Urinary bladder (tissue), 4 donors: ENCODE measurements at places on chromosomes 4 and X.

DNA sequence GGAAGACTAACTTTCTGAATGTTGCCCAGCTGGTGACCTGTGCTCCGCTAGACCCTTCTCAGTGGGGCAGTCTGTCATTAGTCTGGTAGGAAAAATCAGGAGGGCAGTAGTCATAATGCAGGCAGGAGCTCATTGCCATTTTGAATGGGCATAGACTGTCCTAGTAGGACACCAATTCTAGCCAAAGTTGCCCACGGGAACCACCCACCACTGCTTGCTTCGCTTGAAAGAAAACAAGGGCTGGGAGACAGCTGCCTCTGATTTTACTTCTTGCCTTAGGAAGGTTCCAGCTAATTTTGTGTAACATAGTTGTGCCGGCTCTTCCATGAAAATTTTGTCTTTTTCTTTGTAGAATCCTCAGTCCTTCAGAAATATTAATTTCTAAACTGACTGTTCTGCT is 23.3 kb downstream of the HOPX start:
- DNase-seq, result no peak

- DNase-seq, result no peak
Measured at GRCh38 chr4:32950866-32951265, 2230.7 kb downstream of the PCDH7 start.

- DNase-seq, result no peak
Measured at GRCh38 chr4:79865201-79865597, 207.8 kb downstream of the ANTXR2 start.

GRCh38 chr4:7804756-7805385 is 134.8 kb downstream of the AFAP1 start:
- DNase-seq, result no peak

DNA sequence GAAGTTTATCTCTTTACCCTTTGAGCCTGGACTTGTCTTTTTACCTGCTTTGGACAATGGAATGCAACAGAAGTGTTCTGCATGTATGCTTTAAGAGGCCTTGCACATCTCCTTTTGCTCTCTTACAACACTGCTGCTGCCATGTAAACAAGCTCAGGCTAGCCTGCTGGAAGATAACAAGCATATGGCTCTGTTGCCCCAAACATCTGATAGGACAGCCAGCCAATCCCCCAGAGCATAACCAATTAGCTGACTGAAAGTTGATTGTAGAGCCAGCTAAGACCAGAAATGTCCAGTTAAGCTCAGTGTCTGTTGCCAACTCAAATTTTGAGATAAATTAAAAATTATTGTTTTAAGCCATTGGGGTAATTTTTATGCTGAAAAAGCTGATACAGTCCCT is 510.6 kb upstream of the CNKSR2 start:
- DNase-seq, result no peak

- DNase-seq, result no peak
Measured at GRCh38 chrX:111743316-111743715, 62.3 kb downstream of the ALG13 start.

DNA sequence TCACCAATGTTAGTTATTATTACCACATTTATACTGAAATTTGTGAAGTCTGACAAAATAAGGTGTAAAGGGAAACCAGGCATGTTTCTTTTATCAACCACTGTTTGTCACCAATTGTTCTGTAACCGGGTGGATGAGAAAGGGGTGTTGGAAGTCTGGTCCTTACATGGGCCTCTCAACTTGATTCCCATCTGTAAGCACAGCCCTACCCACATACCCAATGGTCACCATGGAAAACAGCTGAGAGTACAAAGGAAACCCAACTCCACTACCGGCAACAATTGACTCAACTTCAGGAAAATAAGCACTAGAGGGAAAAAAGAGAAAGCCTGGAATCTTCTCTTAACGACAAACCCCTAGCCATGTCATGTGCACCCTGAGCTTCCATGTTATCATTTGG is 70.8 kb upstream of the PTCHD1 start:
- no peak for DNase-seq

DNA sequence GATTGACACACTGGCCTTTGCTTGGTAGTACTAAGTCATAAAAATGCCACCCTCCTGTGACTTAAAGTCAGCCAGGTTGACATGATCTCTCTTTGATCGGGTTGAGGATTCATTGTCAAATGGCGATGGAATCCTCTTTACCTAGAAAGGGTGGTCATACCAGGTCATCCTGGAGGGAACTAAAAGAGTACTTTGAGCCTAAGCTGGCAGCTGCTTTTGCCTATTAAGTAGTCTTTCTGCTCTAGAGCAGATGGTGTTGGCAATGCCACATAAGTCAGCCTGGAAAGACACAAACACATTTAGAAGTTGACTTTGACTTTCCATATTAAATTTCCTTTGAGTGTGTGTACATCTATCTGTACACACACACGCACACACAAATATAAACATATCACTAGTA is 39.2 kb upstream of the C4orf54 start:
- DNase-seq, result no peak

- DNase-seq, result no peak
Measured at GRCh38 chrX:22445880-22446279, 173.2 kb downstream of the CBLL2 start.

GRCh38 chrX:46694549-46694948 is 64.4 kb downstream of the SLC9A7 start:
- DNase-seq, result no peak

GRCh38 chr4:7055111-7055989 is 12.2 kb downstream of the TADA2B start:
- no peak for DNase-seq

- no peak for DNase-seq
Measured at GRCh38 chr4:171981185-171981584, 168.0 kb downstream of the GALNTL6 start.

DNA sequence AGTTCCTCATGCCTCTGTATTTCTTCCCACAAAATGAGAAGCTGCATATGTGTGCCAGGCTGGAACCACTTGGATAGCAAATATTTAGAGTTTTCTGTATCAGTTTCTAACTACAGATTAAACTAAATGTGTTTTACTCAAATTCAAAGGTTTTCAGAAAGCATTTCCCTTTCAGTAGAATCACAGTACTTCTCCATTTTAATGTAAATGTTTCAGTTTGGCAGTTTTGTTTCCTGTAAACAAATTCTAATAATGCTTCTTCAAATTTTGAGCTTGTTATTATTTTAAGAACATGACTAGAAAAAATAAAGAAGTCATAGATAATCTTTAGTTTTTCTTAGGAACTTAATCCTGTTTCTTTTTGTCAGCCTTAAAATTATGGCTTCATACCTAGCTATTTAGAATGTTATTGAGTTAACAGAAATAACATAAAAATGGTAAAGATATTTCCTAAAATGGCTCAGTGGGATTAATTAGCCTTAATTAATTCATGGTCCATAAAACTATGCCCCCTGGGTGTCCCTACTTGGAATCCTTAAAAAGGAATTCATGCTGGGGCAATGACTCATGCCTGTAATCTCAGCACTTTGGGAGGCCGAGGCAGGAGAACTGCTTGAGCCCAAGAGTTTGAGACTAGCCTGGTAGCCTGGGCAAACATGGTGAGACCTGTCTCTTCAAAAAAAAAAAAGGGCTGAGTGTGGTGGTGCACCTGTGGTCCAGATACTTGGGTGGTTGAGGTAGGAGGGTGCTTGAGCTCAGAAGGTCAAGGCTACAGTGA is 83.8 kb upstream of the GPR34 start:
- no peak for DNase-seq

DNA sequence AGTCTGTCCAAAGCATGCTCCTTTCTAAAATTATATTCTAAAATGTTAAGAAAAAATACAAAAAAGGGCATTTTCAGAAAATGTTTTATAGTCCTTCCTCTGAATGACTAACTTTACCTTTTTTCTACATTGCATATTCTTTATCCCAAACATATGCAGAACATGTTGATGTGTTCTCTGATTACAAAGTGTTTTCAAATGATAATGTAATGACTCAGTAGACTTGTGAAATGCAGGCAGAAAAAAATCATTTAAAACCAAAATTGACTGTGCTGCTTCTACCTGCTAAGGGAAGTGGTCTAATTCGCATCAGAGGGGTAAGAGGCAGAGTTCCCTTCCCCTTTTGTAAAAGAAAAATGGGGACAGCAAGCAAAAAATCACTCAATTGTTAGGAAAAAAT is 22.7 kb upstream of the YTHDC1 start:
- no peak for DNase-seq

DNA sequence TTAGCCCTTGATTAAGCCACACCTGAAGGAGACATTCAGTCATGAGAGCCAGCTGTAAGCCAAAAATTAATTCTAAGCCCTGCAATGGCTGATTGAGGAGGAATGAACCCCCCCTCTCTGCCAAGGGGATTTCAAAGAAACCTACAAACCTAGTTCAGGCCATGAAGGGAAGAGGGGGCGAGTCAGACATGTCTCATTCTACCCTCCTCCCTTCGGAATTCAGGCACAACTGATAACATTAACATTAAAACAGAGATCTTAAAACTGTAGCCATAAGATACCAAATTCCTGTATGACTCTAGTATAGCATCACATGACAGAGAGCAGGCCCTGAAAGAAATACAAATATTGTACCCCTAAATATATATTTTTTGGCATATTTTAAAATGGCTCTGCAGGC is 40.4 kb upstream of the AFAP1 start:
- DNase-seq, result no peak

- no peak for DNase-seq
Measured at GRCh38 chr4:184620212-184620867, 28.9 kb downstream of the CASP3 start.

DNA sequence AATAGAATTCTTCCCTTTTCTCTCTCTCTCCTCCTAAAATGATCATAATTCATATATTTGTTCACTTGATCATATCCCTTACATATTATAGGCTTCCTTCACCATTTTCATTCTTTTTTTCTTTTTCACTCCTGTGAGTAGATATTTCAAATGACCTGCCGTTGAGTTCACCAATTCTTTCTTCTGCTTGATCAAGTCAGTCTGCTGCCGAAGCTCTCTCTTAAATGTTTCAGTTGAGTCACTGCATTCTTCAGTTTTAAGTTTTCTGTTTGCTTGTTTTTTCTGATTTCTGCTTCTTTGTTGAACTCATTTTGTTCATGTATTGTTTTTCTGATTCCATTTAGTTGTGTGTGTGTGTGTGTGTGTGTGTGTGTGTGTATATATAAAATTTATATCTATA is 354.3 kb downstream of the GPAT3 start:
- no peak for DNase-seq

GRCh38 chrX:150506486-150506885 is 61.9 kb upstream of the MTM1 start:
- no peak for DNase-seq

GRCh38 chr4:6221851-6222760 is 21.8 kb upstream of the JAKMIP1 start:
- DNase-seq, result no peak

- no peak for DNase-seq
Measured at GRCh38 chr4:54038056-54038455, 26.3 kb downstream of the CHIC2 start.

- DNase-seq, result no peak
Measured at GRCh38 chr4:17203797-17204196, 305.4 kb upstream of the LDB2 start.

DNA sequence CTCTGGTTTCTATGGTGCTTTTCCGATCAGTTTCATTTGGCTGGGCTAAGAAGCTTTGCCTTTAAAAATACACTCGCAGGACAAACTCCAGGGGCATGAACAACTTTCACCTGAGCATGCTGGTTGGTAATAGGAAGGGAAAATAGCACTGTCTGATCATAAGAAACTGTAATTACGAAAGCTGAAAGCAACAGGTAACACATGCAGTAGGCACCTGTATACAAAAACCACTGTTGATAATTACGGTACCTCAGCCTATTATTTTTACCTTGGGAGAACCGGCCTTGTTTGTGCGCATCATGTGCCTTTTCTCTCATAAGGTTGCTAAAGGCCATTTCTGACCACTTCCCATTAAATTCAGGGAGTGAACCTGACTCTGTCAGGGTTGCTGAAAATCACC is 45.7 kb downstream of the RTL9 start:
- DNase-seq, result no peak

DNA sequence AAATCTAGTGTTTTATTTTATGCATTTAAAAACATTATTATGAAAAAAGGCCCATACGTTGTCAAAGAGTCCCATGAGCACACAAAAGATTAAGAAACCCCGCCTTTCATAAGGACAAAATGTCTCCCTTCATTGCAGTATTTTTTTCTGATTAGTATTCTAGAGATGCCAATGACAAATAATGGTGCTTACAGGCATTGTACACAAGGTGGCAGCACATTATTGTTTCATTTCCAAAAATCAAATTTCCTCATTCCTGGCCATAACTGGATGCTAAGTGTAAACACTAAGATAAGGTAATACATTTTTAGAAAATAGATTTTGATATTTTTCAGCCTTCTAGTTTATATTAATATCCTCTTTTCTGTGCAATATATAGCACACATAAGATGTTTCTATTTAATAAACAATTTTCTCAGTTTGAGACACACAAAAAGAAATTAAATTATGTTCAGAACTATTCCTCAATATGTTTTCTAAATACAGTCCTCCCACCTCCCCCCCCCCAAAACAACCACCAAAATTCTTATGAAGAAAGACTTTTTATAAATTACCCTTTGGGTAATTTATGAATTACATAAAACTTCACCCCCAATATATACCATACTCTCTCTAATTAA is 47.7 kb downstream of the TIGD2 start:
- DNase-seq, result peak; percentile 36

GRCh38 chr4:102007959-102008425 is 217.5 kb downstream of the BANK1 start:
- DNase-seq, result no peak

GRCh38 chr4:2073808-2074481 is 14.8 kb downstream of the NAT8L start:
- no peak for DNase-seq

DNA sequence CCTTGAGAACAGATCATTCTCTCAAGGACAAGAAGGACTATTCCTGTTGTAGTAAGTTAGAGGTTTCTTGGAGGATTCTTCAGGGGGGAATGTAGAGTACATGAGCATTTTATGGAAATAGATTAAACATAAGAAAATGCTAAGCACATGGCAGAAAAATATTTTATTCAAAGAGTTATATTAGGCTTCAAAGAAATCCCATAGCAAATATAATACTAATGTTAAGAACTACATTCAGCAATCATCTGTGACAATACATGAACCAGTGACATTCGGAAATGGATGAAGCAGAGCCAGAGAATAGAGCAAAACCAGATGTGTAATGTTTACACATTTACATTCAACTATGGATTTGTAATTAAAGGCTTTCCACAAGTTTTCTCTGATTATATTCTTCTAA is 288.6 kb downstream of the NAF1 start:
- DNase-seq, result no peak

- DNase-seq, result no peak
Measured at GRCh38 chrX:23978491-23978890, 48.5 kb downstream of the KLHL15 start.

- no peak for DNase-seq
Measured at GRCh38 chr4:3486541-3487540, 23.7 kb downstream of the DOK7 start.
